Stimulated activated CD4-positive, alpha-beta T cell treated with anti-CD3 and anti-CD28 coated beads, Interleukin-1b, Interleukin-23, amount 100 ng/mL, for 4 hours (primary cell): ENCODE measurements at places on chromosomes 5 and 9.

GRCh38 chr9:133516961-133517350 lies 7.8 kb downstream of the MYMK start:
- DNase-seq = no peak

DNA sequence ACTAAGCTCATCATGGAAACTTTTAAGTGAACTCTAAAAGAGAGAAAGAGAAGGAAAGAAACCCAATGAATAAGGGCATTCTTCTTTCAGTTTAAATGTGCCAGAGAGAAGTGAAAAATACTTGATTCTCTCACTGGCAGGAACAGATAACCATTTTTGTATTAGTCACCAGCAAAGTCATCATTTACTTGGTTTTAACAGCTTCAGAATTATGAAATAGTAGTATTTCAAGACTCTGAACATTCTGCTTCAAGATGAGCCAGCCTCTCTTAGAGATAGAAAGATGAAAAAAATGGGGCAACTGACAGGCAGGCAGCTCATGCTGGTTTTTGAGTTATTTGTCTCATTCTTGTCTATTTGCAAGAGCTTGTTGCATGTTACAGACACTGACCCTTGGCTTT lies 103.5 kb downstream of the GCNT1 start:
- DNase-seq = no peak

DNA sequence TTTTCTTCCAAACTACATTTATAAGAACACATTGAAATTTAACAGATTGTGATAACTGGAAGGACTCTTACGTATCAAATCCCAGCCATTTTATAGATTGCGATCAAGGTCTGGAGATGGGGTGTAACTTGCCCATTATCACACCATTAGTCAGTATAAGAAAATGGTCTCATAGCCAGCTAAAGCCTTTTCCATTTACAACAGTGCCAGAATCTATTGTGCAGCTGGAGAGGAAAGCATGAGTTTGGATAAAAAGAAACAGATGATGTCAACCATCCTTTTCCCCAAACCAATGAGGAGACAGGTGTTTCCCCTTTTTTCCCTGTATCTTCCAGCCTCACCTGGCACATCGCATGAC lies 658.8 kb downstream of the ACTL7B start:
- no peak for DNase-seq

- no peak for DNase-seq
Measured at GRCh38 chr5:89097103-89097502, 214.1 kb upstream of the MEF2C start.

- DNase-seq = no peak
Measured at GRCh38 chr5:141623611-141624010, 4.8 kb upstream of the DIAPH1 start.
